ENCODE measurements at places on chromosomes 7 and 10.

GRCh38 chr10:121027371-121027770 is 176.2 kb downstream of the WDR11 start:
- DNase-seq: no peak

DNA sequence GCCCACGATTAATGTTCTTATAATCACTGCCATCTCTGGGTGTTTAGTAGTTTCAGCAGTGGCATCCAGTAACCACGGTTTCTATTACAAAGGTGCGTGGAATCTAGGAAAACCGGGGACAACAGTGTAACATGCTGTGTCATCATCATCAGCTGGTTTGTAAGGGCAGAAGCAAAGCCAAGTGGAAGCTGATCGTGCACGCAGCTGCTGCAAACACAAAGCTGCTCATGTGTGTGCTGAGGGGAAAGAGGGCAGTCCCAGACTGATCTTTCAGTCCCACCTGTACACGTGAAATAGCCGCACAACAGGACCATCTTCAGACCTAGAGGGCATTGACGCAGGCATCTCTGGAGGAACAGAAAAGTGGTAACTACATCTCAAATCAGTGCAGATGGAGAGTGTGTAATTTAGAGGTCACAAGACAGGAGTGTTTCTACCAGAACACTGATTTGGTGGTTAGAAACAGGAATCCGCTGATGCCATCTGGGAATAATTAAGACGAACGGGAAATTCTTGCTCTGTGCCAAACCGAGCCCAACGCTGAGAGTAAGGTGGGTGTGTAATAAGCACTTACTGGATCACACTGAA is 13.4 kb downstream of the ANKRD16 start:
- no peak for DNase-seq

GRCh38 chr7:29112721-29113120 is 33.6 kb downstream of the CPVL start:
- no peak for DNase-seq

GRCh38 chr7:3896169-3896765 is 595.2 kb downstream of the SDK1 start:
- no peak for DNase-seq

- no peak for DNase-seq
Observed at GRCh38 chr7:24842449-24843241, 85.4 kb upstream of the GSDME start.

- DNase-seq: peak; percentile 2
Observed at GRCh38 chr10:119784340-119785067, 58.7 kb downstream of the INPP5F start.

GRCh38 chr10:51377932-51378599 is 303.8 kb downstream of the PRKG1 start:
- no peak for DNase-seq

- DNase-seq: peak; percentile 23
Observed at GRCh38 chr7:127189074-127189473, 63.7 kb downstream of the GRM8 start.

GRCh38 chr10:6151087-6151977 is 51.4 kb upstream of the PFKFB3 start:
- peak; percentile 79 for DNase-seq

DNA sequence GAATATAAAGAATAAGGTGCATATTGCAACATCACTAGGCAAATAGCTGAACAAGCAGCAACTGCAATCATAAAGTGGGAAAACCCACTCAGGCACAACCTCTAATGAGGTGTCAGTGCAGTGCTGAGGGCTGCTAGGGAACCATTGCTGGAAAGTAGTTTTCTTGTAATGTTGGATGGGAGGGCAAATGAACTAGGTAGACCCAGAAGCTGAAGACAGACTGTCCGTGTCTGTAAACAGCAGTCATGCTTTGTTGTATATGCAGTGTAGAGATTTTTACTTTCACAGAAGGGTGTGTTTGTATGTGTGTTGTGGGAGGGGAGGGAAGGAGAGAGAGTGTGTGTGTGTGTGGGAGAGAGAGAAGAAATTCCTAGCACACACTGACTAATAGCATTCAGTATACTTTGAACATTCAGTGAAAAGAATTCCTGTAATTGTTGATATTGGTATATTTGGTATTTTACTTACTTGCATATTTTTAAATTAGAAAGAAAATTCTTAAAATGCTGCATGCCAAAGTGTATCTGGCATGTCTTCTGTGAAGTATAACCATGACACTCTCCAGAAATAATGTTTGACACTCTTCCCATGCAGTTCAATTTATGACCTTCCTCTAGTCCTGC is 28.8 kb downstream of the ITGB8 start:
- DNase-seq: no peak

GRCh38 chr7:78124216-78124615 is 325.6 kb downstream of the PHTF2 start:
- DNase-seq: no peak

DNA sequence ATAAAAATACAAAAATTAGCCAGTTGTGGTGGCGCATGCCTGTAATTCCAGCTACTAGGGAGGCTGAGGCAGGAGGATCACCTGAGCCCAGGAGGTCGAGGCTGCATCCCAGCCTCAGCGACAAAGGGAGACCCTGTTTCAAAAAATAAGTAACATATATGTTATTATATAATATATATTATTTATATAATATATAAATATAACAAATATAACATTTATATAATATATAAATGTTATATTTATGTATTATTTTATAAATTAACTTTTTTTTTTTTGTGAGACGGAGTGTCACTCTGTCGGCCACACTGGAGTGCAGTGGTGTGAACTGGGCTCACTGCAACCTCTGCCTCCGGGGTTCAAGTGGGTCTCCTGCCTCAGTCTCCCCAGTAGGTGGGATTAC is 1.5 kb upstream of the POR start:
- DNase-seq: no peak

DNA sequence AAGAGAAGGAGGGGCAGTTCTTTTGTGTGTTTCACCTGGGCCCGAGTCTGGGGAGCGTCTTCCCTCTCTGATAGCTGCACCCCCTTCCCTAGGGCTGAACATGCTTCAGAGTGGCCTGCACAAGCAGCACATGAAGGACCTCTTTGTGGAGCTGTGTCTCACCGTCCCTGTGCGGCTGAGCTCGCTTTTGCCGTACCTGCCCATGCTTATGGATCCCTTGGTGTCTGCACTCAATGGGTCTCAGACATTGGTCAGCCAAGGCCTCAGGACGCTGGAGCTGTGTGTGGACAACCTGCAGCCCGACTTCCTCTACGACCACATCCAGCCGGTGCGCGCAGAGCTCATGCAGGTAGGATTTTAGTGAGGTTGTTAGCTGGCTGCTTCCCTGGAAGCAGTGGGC is 39.0 kb downstream of the TRRAP start:
- no peak for DNase-seq

DNA sequence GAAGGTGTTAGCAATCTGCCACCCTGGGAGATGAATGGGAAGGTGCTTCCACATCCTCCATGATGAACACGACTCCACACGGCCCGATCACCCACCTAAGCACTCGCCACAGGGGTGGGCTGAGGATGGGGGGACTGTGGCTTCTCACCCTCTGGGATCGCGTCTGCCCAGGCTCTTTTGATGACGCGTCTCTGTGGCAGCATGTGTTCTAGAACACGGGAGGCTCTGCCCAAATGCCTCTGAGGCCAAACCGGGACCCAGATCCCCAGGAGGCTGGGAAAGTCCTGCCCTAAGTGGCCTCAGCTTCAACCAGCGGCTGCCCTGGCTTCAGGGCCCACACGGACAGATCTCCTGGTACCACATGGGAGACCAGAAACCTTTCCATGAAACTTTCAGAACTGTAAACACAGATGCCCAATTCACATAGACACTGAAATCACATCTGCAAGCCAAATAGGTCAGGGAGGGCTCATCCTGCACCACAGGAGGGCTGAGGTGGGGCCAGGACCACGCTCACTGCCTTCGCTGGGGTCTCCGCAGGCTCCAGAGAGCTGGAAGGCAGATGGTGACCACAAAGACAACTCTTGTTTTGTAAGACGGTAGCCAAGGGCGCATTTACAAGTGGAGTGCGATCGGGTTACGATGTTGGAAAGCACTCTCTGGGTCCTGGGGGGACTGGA is 200.6 kb downstream of the PTPRN2 start:
- DNase-seq: no peak

Data from midbrain (tissue), 1 donor.